ENCODE measurements at places on chromosomes 5 and 9.

GRCh38 chr5:36535859-36536615, 70.4 kb upstream of the SLC1A3 start:
- no peak for DNase-seq

GRCh38 chr9:126307322-126308061, 19.1 kb upstream of the MVB12B start:
- DNase-seq: no peak

DNA sequence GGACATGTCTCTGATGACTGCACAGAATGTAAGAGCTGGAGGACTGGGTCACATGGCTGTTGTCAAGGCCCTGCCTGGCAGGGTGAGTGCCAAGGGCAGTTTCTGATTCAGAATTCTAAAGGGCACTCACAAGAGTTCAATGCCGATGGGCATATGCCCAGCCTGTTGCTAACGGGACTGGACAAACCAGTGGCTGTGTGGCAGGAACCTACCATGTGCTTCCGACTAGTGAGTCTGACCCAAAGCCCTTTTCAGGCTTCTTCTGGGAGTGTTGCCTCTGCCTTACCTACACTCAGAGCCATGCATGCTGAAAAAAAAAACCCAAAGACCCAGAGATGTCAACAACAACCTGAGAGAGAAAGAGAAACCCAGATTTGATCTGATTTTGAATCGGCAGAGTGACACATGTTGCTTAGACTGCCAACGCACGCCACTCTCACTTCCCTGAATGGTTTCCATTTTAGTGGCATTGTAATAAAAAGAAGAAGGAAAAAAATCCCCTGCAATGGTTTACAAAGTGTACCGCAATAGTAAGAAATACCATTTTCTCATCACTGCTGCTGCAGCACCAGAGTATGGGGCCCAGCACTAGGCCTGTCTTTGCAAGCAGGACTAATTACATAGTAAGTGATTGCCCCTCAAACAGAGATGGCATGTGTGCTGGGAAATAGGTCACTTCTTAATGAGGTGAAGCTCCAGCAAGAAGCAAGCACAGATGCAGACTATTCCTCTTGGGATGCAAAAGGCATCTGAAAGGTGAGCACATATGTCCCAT, 194.3 kb downstream of the PALM2AKAP2 start:
- no peak for DNase-seq

- DNase-seq: no peak
Observed at GRCh38 chr5:94276048-94276447, 342.4 kb downstream of the KIAA0825 start.

DNA sequence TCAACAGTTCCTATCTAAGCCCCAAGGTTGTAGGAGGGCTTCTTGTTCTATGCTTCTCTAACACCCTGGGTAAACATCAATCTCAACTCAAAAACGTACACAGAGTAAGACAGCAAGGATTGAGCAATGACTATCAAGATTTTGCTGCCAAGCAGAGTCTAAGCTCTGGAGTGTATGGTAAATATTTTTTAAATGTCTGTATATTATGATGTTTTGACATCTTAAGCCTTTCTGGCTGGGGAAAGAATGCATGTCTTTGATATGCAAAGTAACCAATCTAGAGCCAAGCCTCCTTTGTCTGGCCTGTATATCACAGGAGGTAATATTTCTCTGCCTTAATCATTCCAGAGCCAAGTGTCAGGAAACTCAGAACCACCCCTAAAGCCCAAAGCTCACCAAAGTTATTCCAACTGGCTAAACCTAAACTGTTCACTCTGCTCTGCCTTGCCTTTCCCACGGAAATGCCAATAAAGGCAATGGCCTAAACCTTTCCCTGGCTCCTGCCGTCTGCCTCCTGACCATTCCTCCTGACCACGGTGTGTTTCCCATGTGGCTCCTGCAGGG, 45.2 kb downstream of the YIPF5 start:
- DNase-seq: no peak

- no peak for DNase-seq
Observed at GRCh38 chr9:115291841-115292240, 173.9 kb upstream of the TNC start.

DNA sequence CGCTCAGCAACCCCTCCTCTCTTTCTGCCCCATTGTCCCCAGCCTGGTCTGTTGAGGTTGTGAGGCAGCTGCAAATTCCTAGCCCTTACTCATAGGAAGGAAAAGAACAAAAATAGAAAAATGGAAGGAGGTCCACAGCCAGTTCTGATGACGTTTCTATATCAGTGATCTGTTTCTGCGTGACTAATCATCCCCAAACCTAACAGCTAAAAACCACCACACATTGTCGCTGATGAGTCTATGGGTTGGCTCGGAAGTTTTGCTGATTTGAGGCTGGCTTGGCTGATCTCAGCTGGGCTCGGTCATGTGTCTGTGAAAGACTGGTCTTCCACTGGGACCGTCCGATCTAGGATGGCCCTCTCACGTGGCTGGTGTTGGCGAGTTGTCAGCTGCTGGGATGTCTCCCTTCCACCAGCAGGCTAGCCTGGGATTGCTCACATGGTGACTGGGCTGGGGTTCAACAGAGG, 200.6 kb upstream of the ZNF618 start:
- DNase-seq: peak; percentile 85

DNA sequence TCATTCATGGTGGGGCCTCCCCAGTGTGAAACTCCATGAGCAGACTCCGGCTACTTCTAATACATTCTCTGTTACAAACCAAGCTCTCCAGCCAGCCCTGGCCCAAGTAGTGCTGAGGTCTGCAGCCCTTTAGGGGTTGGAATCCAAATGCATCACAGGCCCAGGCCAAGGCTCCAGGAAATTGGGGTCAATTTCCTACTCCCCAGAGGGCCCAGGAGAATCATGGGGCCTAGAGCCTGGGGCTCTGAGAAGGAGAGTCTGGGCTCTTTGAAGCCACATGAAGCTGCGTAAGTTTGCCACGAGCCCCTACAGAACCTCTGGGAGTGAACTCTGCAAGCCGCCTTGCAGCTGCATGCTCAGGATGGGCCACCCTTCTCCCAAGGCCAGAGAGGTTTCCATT, 206.4 kb downstream of the PAPPA start:
- no peak for DNase-seq

- DNase-seq: no peak
Observed at GRCh38 chr5:86337667-86338460, 279.9 kb upstream of the COX7C start.

- no peak for DNase-seq
Observed at GRCh38 chr5:93601071-93601801, 18.2 kb downstream of the NR2F1 start.

GRCh38 chr9:137049544-137050449, 3.8 kb upstream of the NPDC1 start:
- no peak for DNase-seq

DNA sequence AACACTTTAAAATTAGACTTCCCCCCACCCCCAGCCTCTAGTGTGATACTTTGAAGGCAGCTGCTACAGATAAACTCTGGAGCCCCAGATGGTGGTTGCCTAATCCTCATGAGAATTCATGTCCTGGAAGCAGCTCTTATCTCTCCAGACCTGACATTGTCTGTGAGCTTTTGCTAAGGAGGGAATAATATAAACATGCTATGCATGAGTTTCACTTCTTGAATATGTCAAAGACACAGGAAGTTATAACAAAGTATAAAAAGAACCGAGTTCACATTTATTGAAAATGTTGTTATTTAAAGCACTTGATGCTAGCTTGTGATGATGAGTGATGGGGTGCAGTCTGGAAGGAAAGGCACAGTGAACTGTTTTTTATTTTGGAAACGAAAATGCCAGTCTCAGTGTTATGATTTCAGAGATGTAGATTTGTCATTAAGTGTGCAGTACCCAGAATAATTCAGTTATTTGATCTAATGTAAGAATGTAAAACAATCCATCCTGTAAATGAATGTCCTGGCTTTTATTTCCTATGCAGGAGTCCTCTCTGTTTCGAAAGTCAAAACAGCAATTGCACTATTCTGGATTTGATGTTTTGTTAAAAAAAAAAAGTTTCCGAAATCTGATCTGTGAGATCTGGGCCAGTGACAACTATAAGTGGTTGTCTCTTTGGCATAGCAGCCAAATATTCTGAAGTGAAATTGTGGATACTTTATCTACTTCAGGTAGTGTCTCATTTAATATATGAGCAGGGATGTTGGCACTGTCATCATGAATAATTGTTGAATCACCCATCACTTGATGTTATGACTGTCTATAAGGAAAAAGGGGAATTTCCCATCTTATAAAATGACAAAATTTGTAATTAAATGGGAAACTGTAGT, 77.0 kb downstream of the ZCCHC7 start:
- no peak for DNase-seq

DNA sequence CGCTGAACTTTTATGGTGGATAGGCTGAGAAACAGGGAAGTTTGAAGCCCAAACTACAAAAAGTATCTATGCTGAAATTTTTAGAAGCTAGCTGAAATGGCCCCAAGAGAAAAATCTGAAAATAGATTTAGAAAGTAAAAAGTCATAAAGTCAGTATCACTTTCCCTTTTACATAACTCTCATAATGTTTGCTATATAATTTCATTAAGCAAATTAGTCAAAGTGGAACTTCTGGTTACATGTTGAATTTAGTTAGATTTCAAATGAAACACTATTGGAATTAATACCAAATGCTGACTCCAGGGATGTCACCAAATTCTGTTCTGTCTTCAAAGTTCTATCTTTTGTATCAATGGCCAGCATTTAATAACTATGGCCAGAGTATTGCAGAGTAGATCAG, 126.9 kb downstream of the TTC39B start:
- DNase-seq: no peak

DNA sequence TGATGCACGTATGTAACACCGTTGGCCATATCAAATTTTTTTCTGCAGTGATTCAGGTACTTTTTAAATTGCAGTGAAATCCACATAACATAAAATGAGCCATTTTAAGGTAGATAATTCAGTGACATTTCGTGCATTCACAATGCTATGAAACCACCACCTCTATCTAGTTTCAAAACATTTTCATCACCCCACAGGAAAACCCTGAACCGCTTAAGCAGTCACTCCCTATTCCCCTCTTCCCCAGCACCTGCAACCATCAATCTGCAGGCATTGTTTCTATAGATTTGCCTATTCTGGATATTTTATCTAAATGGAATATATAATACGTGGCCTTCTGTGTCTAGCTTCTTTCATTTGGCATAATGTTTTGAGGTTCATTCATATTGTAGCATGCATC, 79.2 kb downstream of the BOD1 start:
- no peak for DNase-seq
